ENCODE measurements at places on chromosomes 7 and 10.

DNA sequence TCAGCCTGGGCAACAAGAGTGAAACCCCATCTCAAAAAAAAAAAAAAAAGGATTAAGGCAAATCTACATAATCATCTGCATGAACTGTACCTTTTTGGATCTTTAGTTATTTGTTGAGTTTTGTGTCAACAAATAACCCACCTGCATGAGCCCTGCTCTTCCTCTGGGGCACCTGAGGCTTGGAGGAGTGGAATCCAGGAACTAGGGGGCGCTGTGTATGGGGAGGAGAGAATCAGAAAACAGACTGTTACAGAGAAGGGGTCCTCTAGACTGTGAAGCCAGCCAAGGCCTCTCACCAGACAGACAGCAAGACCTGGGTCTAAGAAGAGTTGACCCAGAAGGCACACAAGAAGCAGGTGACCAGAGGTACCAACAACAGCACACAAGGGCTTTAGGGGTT lies 682.8 kb upstream of the NRP1 start:
- DNase-seq: no peak

GRCh38 chr10:71694567-71694968 lies 25.0 kb downstream of the C10orf105 start:
- peak; percentile 76 for DNase-seq

DNA sequence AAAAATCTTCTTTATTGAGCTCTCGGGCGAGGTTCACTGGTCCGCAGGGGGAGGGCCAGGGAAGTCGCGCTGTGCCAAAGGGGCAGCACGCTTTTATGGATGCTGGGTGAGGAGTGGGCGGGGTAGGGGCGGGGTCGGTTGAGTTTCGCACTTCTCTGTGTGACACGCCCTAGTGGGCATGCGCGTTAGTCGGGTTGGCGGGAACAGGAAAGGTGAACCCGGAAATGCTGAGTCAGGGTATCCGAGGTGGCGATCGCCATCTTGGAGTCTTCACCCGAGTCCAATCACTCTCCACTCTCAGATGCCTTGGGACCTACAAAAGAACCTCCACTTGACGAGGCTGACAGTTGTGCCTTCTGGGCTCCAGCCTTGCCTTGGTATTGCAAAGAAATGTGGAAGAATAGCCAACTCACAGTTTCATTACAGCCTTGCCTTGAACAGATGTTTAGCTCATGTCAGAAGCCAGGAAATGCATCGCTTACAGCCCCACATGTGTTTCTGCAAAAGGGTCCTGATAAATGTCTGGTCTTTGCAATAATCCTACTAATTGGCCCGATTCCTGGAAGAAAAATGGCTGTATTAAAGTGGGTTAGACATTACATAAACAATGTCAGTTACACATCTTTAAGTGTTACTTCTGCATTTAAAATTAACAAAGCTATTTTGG lies 64.1 kb downstream of the AHR start:
- no peak for DNase-seq

DNA sequence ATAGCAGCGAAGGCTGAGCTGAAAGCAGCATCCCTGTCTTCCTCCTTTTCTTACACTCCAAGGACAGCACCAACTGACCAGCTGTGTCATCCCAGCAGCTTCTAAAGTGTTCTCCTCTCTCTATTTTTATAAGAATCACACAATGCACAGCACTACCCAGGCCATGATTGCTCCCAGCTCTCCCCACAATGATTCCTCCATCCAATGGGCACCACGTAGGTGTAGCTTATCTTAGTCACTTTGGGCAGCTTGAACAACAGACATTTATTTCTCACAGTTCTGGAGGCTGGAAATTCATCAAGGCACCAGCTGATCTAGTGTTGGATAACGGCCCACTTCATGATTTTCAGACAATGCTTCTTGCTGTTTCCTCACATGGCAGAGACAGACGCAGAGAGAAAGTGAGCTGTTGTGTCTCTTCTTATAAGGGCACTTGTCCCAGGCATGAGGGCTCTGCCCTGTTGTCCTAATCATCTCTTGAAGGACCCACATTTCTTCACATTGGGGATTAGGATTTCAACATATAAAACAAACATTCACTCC lies 92.0 kb upstream of the CDC14C start:
- DNase-seq: no peak

DNA sequence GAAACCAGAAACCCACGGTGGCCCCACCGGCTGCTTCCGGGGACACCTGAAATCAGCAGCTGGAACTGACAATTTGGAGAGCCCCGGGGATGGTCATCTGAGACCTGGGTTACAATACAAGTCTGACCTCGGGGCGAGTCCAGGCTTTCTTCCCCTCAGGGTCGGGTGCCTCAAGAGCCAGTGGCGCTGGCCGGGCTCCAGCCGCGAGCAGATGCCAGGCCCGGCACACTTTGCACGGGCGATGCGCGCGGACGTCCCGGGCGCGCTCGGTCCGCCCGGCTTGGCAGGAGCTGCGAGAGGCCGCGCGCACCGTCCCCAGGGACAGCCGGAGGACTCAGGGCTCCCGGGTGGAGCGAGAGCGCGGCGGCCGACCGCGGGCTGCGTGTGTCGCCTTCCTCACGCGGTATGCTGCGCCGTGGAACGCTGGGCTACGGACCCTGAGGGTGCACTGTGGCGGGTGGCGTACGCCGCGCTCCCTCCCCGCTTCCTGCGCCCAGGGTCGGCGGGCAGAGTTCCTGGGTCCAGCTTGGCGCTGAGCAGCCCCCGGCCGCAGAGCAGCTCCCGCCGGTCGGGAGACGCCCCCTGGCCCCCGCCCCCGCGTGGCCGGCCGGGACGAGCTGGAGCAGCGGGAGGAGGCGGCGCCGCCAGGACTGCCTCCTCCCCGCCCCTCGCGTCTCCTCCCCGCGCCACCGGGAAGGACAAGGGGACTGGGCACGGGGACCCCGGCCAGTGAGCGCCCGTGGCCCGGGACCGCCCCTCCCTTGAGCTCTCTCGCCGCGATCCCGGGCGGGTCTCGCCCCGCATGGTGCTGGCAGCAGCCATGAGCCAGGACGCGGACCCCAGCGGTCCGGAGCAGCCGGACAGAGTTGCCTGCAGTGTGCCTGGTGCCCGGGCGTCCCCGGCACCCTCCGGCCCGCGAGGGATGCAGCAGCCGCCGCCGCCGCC lies at the start of gene RBM20:
TSS of gene RBM20 (plus strand) at position 684 of the 945 bp plus-strand sequence. CDS start at position 803, 119 bp downstream.
- DNase-seq: no peak

- DNase-seq: no peak
These were observed 197.5 kb downstream of the GPAM start for GRCh38 chr10:111986079-111986478.

DNA sequence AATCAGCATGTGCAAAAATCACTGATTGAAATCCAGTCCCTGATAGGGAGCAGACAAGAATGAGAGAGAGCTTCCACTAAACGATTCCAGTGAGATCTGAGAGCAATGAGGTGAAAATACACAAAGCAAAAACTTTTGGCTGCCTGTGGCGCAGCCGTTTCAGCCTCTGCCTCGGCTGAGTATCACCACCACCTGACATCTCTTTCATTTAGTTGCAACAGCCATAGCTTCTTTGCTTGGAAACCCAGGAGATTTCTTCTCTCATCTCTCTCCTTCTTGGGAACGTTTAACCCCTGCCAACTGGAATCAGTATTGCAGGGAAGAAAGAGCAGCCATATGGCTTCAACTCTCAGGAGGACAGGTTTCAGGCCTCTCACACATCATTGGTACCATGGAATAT lies 237.3 kb upstream of the AGK start:
- no peak for DNase-seq

GRCh38 chr10:89025453-89025852 lies 34.9 kb downstream of the FAS start:
- DNase-seq: no peak

GRCh38 chr7:20157456-20157855 lies 59.7 kb downstream of the MACC1 start:
- no peak for DNase-seq

All from activated CD8-positive, alpha-beta memory T cell treated with anti-CD3 and anti-CD28 coated beads, Interleukin-2, amount 10 ng/mL, durations not matched to agents 7 days and 5 days (primary cell).